Activated T-helper 1 cell treated with anti-CD3 and anti-CD28 coated beads, Interleukin-2, amount 50 U/mL, for 16 hours (primary cell): ENCODE measurements at places on chromosomes 3 and 15.

- no peak for DNase-seq
Measured at GRCh38 chr3:61591300-61591699, 29.9 kb downstream of the PTPRG start.

- DNase-seq: no peak
Measured at GRCh38 chr3:170635385-170635735, 49.5 kb upstream of the SLC7A14 start.

DNA sequence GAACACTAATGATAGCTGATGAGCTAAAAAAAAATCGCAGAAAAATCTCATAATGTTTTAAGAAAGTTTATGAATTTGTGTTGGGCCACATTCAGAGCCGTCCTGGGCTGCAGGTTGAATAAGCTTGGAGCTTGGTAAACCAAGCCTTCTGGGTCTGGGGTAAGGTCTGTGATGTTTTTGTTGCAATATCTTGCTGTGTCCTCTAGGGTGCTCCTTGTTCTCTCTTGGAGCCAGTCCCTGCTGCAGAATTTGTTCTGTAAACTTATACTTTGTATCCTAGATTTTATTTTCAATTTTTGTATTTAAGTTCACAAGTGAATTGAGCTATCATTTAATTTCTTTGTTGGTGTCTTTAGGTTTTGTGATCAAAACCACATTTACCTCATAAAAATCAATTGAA, 143.7 kb downstream of the NR1D2 start:
- no peak for DNase-seq

DNA sequence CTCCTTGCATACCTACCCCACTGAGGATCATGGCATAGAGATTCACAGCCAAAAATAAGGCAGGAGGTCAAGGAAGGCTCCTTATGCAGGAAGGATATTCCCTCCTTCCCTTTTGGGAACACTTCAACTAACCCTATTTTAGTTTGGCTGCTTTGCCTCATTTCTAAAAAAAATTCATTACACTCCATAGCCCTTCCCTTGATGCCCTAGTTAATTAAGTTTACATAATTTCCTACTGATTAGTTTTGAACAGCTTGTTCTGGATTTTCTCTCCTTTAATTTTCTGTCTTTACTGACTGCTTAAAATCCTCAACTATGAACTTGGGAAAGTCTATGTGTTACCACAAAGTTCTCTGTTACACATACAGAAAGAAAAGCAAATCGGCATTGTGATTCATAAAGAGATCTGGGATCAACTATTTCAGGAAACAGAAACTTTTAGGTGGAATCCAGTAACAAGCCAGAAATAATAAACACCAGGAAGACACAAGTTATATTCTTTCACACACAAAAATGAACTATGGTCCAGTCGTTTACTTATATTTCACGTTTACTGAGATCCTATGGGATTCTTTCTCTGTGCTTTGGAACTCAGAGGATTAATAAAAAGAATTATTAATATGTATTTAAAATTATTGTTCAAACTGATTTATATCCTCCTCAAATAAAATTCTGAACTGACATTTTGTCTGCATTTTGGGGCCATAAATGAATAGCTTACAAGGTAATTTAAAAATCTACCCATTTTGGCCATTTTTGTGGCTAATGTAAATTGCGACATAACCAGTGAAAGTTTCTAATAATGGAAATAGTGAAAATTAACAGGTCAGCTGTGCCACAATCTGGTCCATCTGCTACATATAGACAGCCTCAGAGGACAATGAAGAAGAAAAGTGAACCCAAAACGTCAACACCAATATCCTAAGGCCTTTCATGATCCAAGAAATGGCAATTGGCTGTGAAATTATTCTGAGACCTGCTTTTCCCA, 113.8 kb downstream of the FRMD5 start:
- DNase-seq: no peak

GRCh38 chr3:58177747-58178527, 32.8 kb downstream of the DNASE1L3 start:
- peak; percentile 78 for DNase-seq

DNA sequence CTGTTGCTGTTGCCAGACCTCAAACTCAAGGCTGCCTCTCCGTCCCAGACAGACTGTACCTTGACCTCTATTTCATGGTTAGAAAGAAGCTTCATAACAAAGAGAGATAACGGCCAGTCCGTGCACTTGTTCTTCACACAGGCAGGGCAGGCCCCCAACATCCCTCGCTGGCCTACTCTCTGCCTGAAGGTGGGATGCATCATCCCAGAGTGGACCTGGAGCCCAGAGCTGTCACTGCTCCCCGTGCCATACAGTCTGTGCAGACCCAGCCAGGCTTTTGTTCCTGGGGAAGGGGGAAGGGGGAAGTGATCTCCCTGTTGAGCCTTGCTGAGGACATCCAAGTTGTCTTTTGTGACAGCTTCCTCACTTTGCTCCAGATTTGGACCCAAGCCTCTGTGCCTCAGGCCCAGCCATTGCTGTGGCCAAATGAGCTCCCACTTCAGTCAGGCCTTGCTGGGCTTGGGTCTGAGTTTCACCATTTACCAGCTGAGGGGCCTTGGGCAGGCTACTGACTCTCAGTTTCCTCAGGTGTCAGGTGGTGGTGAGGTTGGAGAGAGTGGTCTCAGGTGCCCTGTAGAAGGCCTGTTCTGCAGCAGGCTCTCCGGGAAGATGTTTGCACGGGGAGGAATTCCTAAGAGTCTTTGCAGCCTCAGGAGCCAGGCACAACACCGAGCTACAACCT, 141.6 kb downstream of the DNAJB8 start:
- DNase-seq: no peak

DNA sequence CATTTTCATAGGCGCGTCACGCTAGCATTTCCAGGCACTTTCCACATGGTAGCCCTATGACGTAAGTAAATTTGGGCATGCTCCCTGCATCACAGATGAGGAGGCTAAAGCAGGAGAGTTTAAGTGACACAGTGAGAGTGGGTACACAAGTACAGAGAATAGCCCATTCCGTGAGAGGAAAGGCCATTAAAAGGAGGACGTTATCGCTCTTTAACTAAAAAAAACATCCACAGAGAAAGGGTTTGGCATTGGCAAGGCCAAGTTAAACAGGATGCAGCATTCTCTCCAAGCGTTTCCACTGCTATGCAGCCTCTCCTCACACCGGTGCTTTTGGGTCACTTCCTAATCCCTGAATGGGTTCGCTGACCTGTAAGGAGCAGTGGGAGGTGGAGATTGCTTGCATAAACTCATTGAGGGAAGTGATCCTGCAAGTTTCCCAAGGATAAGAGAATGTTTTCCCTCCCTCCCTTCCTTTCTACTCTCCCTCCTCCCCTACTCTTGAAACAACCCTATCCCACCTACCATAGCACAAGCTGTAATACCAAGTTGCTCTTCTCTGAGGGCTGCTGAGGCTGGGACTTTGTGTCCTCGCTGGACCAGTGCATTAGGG, 147.7 kb downstream of the VGLL4 start:
- no peak for DNase-seq

DNA sequence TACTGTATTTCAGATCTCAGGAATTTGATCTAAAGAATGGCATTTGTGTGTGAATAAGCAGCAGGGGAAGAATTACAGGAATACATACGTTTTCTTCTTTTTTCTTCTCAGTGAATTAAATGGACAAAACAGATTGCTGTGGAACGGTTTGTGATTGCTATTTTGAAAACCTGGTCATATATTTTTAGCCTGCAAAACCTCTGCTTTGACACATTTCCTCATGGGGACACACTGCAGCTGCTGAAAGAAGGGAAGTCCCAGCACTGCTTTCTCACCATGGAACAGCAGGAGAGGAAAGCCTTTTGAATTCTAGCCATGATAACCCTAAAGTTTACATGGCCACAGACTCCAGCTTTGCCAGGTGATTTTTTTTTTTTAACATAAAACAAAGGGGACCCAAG, 315.0 kb downstream of the OXSM start:
- no peak for DNase-seq

DNA sequence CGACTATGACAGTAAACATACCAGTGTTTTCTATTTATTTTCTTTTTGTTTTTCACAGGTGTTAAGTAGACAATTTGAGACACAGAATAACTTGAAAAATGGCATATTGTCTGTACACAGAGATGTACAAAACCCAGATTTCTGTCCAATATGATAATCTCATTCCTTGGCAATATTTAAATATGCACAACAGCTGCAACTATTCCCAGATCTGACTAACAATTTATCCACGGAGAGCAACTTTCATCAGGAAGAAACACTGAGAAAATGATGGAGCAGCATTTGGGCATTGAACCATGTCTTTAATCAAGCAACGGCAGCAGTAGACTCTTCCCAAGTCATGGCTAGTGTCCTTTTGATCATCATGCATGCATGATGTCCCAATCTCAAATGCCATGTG, 452.6 kb downstream of the ZPLD1 start:
- DNase-seq: no peak

DNA sequence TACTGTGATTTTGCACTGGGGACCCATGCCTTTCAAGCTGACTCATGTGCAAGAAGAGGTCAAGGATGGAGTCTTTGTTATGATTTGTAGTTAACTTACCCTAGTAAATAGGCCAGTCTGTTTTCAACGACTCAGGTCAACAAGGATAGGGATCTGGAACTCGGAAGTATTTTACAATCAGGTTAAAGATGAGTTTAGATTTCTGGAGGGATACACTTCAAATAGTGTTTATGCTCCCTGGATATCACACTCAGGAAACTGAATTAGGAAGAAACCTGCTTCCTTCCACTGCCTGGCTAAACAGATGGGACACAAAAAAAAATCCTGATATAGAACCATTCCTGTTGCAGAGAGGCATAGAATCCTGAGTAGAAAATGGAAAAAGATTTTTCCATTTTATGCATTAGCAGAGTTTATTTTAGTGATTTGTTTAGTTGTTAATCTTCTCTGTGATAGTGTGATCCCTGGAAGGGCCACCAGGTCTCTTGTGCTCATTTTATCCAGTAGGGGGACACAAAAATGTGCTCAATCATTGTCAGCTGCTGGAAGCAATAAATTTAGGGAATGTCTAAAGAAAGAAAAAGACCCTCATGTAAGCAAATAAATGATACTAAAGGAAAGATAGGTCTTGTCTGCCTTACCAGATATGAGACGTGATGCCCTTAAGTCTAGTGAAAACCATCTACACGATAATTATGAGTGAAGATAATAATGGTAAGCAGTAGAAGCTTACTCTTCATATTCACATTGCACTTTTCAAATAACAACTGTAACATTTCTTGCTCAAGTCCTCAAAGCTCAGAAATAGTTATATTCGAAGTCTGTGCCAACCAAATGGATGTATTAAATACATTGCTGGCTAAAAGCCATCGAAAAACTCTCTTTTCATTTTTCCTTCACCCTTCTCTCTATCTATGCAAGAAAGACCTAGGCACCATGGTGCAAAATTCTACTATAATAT, 452.1 kb upstream of the KCNMB2 start:
- DNase-seq: no peak

DNA sequence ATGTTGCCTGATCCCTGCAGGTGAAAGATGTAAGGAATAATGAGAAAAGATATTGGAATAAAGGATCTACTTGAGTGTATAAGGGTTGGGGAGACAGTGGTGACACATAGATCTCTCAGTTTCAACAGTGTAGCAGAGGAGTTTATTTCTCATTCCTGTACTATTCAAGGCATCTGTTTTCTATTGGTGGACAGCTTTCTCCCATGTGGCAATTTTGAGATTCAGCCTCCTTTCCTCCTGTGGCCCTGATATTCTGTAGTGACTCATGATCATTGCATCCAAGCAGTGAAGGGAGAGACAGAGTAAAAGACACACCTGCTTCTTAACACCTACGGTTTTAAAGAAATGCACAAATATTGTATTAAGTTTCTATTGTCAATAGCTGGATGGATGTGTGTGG, 327.6 kb downstream of the GRM7 start:
- DNase-seq: no peak

DNA sequence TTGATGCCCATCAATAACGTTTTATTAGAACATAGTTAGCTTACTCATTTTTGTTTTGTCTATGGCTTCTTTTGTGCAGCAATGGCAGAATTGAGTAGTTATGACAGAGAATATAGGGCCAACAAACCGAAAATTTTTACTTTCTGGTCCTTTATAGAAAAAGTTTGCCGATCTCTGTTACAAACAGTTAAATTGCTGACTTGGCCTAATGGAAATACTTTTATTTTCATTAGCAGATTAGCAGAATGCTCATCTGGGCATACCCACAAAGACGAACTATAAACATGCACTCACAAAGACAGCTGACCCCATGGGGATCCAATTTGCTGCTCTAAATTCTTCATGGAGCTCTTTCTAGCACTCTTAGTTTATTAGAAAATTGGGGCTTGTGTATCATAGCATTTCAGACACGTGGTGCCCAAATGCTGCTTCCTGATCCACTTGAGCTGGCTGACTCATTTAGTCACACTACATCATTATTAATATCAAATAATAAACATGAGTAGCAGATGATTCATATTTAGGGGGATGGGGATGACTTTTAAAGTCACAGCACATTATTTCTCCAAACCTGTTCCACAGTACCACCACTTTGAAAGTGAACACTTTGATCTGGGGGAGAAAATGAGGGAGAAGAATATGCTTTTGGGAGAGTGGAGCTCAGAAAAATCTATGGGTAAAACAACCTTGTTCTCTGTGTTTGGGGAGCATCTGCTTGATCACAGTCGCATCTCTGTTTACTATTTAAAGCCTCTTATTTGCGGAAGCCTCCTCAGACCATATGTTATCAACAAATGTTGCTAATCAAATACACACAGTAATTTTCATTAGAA, 228.1 kb upstream of the FEZF2 start:
- no peak for DNase-seq

DNA sequence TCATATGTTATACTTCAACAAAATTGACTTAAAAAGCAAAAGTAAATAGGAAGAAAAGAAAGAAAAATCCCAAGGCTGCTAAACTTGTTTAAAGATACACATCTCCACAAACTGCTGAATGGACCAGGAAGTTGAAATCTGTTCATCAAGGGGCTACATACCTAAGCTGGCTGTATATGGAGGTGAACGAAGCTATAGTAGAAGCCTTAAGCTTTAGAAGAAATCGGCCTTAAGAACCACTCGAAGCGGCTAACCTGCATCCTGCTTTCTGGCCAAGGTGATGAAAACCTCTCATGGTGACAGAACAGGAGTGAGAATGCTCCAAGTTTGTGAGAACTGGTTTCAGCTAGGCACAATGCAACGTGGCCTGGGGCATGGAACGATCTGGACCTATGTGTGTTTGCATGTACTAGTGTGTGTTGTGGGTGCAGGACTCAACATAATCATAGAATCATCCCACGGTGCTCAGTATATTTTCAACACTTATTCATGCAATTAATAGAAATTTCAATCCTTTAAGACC, 31.3 kb upstream of the SPTBN5 start:
- DNase-seq: no peak

- DNase-seq: no peak
Measured at GRCh38 chr15:81511138-81511537, 137.1 kb upstream of the TMC3 start.

GRCh38 chr3:78260388-78260787, 1220.5 kb downstream of the ROBO2 start:
- DNase-seq: no peak

- DNase-seq: no peak
Measured at GRCh38 chr15:48781017-48781416, 29.9 kb downstream of the CEP152 start.

GRCh38 chr3:127651516-127652172, 21.1 kb upstream of the ABTB1 start:
- DNase-seq: no peak

GRCh38 chr15:31235311-31236183, 91.1 kb upstream of the KLF13 start:
- no peak for DNase-seq
